ENCODE measurements at places on chromosomes 1 and 21. TPM values are rescaled to one million over a fixed set of nuclear protein-coding genes. Genes with fewer than 3 reads are reported as not detected.

The PLPPR5 gene
- 0.08 TPM for total RNA-seq

The CLEC20A gene
- not detected for total RNA-seq

The SLAMF7 gene
- 24.0 TPM for total RNA-seq

The SYT6 gene
- 0.47 TPM for total RNA-seq

The OPRD1 gene
- not detected for total RNA-seq

The PSMD4 gene
- total RNA-seq: 120 TPM

The LHX8 gene
- 0.21 TPM for total RNA-seq

The TMOD4 gene
- total RNA-seq: 2.0 TPM

All from ureter (tissue), 1 donor.